ENCODE measurements at places on chromosomes 1 and 21.

DNA sequence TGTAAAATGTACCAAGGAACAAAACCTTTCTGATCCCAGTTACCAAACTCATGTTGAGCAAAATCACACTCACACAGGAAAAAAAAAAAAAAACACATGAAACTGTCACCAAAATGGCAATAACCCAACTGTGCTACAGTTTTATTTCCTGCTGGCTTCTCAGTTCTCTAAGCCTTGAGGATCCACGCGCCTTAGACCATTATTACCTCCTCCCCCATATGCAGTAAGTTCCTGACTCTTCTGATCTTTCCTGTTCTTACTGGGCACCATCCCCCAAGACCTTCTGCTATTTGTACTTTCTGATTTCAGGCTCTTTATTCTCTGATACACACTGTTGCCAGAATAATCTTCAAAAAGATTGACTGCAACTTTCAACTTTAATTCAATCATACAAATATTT, 79.6 kb downstream of the SLC45A1 start:
- DNase-seq: no peak

DNA sequence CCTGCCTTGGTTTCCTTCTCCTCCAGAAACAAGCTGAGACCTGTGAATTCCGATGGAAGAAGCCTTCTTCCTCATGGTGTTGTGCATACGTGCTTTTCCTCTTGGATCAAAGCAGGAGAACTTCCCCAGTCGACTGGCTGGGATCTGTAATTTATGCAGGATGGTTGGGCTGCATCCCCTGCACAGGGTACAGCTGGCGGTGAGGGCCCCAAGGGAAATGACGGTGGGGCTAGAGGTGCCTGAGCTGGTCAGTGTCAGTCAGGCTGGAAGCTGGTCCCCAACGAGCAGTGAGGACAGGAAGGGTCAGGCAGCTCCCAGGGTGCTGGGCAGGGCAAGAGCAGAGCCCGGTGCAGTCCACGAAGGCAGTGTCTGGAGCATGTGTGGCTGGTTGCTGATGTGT, 106.7 kb downstream of the CNIH3 start:
- no peak for DNase-seq

DNA sequence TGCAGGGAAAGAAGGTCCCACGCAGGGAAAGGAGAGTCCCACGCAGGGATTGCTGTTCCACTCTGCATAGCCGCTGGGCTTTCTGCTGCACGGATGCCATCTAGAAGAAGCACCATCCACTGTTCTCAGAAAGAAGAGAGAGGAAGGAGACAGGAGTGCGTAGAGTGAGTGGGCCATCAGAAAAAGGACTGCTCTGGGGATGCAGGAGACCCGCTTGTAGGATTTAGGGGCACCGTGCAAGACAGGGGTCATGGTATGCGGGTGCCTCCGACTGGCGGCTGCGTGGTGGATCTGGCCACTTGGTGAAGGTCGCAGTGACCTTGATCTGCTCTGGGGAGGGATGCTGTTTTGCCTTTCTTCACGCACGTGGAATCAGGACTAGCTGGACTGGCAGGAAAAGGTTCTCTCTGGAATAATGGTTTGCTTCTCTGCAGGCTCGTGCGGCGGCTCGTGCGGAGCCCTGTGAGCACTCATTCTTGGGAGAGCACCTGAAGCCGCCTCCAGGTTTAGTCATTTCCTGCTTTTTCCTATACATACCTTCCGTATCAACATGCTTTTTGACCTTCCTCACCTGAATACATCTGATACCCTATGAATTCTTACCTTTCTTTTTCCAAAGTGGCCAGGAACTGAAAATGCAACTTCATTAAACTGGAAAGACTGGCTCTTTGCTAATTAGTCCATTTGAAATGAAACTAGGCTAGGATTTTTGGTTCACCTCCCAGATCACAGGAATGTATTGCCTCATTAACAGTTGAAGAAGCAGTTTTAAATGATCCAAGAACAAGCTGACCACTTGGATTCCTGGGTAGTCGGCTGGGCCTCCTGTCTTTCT, 181.6 kb downstream of the KIF26B start:
- no peak for DNase-seq

DNA sequence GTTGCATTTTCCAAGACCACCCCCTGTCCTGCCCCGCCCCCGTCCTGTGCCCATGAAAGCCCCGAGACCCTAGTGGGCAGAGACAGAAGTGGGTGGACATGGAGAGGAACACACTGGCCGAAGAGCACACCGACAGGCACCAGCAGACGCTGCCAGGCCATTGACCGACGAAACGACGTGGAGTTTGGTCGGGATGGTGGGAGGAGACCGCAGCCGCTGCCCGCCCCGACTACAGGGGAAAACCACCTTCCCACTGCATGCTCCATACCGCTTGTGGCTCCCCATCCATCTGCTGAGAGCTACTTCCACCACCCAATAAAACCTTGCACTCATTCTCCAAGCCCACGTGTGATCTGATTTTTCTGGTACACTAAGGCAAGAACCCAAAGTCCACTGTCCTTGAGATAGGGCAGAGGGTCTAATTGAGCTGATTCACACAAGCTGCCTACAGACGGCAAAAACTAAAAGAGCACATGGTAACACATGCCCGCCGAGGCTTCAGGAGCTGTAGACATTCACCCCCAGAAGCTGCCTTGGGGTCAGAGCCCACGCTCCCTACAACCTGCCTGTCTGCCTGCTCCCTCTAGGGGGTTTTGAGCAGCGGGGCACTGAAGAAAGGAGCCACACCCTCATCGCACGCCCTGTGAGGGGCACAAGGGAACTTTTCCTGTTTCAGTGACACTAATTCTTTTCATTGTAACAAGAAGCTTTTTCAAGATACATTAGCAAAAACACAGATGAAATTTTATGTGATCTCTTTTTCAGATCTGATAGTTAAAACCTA, 81.2 kb upstream of the RAB3GAP2 start:
- no peak for DNase-seq

DNA sequence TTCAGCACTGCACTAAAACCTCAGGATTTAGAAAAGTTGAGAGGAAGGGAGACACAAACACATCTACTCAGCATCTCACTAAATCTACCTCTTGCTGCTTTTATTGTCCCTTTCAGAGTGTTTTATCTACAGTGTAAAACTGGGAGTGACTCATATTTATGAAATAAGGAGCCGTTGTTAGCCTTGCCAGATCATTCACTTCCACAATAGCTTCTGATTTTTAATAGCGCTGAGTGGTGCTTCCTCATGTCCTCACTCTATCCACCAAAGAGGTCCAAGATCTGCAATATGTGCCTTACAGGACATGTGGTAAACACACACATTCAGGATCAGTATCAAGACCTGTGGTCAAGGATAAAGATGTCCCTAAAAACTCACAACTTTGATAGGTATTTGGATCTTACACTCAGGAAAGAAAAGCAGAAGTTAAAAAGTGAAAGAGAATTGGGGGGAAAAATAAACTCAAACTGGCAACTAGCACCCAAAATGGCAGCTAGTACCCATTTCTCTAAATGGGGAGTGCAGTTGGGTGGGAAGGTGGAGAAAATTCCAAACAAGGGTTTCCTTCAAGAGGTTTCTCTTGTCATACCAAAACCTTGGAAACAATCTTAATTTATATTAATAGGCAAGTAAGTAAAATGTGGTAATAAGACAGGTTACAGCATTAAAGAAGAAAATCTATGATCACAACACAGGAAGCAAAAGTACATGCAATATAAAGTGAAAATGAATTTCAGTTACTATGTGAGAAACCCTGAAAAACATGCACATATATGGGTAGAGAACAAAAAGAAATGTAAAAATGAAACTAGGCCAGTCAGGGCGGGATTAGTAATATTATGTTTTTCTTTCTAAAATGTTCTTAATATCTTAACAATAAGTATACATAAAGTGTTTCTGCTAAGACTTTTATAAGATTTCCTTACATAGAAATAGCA, 15.9 kb downstream of the DUSP10 start:
- DNase-seq: no peak

GRCh38 chr1:212586206-212587015, 22.1 kb upstream of the ATF3 start:
- DNase-seq: no peak

GRCh38 chr1:98044071-98044697, 123.3 kb upstream of the DPYD start:
- DNase-seq: no peak

Measured in stimulated activated CD8-positive, alpha-beta memory T cell treated with anti-CD3 and anti-CD28 coated beads, Interleukin-4, amount 100 ng/mL, for 4 hours (primary cell).